ENCODE measurements at places on chromosomes 1 and 21.
A peak's percentile ranks its signal among the peaks of the same experiment; 100 is the strongest.

DNA sequence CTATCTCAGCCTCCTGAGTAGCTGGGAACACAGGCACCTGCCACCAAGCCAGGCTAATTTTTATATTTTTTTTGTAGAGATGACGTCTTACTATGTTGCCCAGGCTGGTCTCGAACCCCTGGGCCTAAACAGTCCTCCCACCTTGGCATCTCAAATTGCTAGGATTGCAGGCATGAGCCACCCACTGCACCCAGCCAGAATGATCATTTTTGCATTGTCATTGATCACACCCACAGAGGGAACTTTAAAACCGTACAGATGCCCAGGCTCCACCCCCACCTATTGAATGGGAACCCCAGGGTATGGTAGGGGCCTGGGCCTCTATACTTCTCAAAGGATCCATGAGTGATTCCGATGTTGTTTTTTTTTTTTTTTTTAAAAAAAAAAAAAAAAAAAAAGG, 36.7 kb downstream of the ETNK2 start:
- no peak for DNase-seq

GRCh38 chr1:35451125-35451528, 106.1 kb downstream of the KIAA0319L start:
- DNase-seq: peak; percentile 62

DNA sequence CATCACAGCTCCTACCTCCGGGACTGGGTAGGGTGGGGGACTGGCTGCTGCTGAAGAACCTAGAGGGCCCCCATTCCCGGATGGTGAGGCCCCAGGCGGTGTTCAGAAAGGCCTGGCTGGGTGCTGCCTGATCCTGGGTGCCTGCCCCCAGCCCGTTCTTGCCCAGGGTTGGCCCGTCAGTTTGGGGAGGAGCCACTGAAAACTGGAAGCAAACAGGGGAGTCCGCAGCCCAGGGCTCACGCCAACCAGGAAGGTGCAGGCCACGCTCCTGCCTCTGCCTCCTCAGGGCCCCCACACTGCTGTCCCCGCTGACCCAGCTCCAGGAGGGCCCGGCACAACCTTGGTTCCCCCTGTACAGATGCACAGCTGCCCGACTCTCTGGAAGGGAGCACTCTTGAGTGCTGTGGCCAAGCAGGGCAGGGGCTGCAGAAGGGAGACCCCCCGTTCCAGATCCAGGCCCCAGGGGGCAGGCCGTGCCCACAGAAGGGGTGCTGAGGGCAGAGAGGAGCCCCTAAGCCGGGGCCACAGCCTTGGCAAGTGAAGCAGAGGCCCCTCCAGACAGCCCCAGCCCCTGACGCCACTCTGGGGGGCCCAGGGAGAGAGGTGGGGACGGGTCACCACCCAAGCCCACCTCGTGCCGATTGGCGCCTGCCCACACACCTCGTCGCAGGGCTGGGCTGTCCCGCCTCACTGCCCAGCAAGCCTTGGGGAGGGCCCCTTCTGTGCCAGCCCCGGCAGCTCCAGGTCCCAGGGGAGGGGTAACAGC, 5.5 kb downstream of the C1QTNF12 start:
- DNase-seq: no peak

DNA sequence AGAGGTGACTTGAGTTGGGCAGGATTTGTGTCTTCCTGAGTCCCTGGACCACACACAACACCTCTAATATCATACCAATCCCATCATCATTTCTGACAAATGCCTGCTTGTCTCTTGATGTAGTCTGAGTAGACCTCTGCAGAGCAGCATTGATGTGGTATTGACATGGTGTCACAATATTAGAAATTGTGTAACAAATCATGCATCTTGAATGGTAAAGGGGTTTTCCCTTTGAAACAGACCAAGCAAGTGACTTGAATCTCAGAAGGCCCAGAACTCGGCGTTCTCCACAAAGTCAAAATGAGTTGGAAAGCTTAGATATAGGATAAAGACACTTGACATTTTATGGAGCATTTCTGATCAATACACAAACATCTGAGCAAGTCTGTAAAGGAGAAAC, 72.7 kb upstream of the KIRREL1 start:
- no peak for DNase-seq

- DNase-seq: peak; percentile 4
Observed at GRCh38 chr1:210377731-210378333, 49.1 kb downstream of the HHAT start.

All from kidney glomerular epithelial cell (primary cell).